ENCODE measurements at places on chromosomes 3 and 15.

DNA sequence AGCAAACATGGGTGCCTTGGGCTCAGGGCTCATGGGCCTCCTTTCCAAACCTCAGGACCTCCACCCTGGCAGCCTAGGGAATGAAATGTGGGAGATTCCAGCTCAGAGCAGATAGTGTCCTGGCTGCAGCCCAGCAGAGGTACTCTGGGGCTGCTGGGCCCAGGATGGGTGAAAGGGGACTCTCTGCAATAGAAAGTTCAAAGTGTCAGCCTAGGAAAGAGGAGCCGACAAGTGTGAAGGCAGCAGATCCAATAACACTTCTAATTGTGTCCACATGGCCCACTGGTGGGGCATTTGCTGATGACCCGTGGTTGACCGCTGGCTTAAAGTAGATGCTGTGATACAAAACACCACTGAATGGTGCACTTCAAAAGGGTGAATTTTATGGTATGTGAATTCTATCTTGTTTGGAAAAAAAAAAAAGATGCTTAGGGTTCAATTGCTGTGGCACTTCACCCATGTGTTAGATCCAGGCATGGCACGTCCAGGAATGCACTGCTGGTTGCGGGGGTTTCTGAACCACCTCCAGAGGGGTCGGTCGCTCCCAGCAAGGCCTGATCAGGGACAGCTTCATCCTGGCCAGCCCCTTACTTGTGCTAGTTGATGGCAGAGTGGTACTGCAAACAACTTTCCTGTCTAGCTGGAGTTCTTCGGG lies 20.9 kb downstream of the AMOTL2 start:
- no peak for DNase-seq

DNA sequence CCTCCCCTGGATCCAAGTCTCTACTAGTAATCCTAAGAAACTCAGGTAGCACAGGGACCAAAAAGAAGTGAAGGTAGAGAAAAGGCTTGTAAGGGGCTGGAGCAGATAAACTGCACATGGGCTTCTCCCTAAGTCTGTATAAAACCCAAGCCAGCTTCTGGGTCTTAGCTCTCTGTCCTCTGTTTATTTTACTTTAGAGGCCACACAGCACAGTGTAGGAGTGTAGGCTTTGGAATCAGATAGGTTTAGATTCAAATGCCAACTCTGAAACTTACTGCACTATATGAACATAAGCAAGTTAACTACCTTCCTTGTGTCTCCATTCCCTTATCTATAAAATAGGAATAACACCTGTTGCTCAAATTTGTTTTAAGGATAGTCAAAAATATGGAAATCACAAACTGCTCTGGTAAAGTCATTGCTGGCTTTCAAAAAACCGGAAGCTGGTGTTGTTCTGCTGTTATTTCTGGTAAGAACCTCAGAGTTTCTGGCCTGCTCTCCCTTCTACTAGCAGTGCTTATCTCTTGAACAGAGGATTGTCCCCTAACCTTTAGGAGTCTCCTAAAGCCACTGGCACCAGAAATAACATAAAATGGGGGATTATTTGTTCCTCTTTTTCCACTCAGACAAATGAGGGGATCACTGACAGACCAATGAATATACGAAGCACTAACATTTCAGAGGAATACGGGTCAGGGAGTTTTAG lies 33.8 kb downstream of the PIK3R4 start:
- DNase-seq: no peak

GRCh38 chr3:8451696-8452095 lies 49.9 kb upstream of the LMCD1 start:
- DNase-seq: peak; percentile 62

DNA sequence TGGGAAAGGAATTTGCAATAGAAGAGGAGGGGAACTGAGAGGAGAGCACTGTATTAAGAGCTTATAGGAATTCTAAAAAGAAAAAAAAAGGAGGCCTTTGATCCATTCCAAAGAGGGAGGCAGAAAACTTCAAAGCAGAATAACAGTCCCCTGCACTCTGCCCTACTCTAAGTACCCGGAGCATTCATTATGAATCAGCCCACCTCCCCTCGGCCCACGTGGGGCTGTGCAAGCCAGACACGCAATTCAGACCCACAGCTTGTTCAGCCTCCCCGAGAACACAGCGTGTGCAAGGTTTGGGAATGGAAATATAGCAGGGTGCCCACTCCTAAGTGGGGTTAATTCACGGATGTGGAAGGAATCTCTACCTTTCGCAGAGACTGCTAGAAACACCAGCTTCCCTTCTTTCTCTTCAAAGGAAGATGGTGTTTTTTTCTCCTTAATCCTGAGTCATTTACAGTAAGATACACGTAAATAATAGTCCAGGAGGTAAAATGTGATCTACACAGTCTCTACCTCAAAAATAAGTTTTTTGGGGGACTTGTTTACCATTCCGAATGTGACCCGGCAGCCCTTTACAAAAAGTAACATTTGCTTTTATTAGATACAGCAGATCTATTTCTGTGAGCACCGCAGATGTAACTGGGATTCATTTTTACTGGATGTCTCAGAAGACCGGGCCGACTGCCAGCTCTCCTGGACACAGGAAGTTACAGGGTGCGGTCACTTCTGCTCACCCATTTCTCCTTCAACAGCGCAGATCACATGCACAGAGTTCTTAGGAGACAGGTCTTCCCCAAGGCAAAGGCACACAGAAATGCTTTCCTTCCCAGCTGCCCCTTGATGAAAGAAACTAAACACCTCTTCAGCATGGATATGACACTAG lies 768.5 kb upstream of the CFAP20DC start:
- DNase-seq: peak; percentile 87

DNA sequence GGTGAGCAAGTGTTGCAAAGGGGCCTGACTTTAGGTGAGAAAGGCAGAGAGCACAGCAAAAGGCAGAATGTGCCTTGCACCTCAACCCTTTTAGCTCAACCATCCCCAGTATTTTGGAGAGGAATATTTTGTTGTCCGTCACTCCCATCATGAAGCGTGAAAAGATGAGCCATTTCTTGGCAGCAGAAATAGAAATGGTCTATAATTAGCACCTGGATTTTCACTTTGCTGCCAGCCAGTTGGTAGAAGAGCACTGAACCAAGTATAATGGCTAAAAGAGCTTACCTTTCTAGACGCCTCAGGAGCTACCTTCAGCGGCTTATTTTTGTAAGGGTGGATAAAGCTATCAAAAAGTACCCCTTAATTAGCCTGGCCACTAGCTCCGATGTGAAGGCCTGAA lies 406.7 kb downstream of the OCA2 start:
- no peak for DNase-seq

- no peak for DNase-seq
Measured at GRCh38 chr3:16335333-16335732, 70.3 kb downstream of the OXNAD1 start.

DNA sequence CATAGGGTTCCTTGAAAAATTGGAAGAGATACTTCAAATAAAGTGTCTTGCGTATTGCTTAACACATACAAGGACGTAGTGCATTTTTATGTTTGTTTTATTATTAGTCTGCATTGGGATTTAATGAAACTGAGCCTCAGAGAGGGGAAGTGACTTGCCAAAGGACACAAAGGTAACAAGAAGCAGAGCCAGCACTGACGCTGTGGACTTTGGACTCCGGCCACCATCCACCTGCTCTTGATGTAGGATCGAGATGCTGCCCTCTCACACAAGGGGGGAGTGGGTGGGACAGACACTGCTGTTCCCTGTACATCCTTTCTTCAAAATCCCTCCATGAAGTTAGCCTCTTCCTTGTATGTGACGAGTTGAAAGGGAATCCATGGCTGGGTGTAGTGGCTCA lies 435.4 kb upstream of the RGMA start:
- no peak for DNase-seq

DNA sequence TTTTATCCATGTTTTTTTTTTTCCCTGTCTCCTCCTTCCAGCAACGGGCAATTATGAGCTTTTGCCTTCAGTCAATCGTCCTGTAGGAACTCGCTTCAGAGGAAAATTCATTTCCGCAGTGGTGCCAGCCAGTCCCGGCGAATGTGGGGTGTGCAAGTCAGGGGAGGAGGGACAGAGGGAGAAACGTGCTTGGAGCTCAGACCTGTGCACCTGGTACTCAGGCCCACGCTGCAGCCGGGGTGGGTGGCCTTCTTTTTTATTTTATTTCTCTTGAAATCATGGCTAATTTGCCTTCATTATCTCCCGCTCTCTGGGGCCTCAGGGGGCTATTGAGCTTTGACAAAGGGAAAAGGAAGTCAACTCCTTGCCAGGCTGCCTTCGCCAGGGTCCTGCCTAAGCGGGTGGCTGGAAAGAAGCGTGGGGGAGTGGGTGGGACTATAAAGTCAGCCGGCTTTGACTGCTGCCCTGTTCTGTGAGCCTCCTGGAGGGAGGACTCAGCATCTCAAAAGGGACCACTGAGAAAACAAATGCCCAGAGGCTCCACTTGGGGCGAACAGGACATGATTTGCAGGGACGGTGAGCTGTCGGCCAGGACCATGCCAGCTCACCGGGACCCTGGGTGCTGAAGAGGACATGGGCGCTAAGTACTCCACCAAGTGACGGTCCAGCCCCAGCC lies 5.5 kb downstream of the GRIP2 start:
- no peak for DNase-seq

- peak; percentile 93 for DNase-seq
Measured at GRCh38 chr3:123688241-123688747, 103.4 kb upstream of the HACD2 start.

DNA sequence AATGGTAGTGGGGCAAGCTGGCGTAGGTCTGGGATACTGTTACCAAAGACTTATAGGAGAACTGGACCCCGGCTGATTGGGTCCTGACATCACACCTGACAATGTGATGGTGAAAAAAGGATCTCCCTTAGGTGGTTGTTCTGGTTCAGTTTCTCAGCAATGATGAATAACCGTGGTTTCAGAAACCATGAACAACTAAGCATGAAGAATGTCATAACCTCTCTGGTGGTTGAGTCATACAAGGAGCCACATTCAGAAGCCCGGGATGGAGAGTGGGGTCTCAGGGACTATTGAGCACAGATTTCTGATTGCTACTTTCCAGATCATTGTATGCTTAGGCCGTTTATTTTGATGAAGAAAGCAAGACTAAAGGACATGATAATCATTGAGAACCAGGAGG lies 17.4 kb downstream of the GPR160 start:
- peak; percentile 15 for DNase-seq

DNA sequence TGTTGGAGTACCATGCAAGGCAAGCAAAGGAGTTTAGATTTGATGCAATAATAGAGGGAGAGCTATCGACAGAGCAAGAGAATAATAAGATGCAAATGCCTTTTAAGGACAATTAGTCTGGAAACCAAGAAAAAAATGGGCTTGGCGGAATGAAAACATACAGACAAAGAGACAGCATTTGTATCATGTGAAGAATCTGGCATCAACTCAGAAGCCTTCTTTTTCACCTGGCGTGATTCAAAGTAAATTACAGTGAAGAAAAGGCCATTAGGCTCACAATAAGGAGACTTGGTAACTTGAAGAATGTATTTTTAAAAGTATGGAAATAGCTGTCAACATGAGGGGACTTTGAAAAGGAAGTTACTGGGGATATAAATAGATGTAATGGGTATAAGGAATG lies 521.2 kb upstream of the GOLIM4 start:
- no peak for DNase-seq

DNA sequence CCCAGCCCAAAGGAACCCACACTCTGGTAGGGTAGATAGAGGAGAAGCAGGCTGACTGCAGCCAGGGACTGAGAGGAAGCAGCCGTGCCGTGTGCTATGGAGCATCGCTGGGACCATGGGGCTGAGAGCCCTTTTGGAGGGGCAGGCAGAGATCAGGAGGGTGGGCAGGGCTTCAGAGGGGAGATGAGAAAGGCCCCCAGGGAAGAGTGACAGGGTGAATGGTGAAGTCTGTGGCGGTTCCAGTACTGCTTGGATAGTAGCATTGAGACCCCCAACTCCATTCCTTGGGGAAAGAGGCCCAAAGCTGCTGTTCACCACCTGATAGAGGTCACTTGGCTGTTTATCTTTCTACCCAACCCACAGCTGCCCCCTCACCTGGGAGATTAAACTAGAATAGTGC lies 80.0 kb upstream of the MRPS22 start:
- no peak for DNase-seq

- DNase-seq: no peak
Measured at GRCh38 chr3:167930453-167930852, 165.3 kb downstream of the GOLIM4 start.

- DNase-seq: no peak
Measured at GRCh38 chr3:77283108-77283507, 243.2 kb downstream of the ROBO2 start.

DNA sequence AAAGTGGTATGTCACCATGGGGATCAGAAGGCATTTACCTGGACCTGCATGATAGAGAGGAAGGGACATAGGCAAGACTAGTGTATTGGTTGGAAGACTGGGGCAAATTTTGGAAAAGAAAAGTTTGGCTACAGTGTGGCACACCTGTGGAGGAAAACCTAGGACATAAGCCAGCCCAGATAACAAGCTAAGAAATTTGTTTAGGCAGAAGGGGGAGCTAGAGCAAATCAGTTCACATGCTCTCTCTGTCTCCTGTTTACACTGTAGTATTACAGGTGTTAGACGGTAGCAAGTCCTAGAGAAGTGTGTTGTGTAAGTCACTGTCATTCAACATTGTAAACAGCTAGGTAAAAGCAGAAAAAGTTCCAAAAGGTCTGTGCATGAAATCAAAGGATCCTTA lies 11.9 kb upstream of the ALDH1A2 start:
- DNase-seq: no peak

DNA sequence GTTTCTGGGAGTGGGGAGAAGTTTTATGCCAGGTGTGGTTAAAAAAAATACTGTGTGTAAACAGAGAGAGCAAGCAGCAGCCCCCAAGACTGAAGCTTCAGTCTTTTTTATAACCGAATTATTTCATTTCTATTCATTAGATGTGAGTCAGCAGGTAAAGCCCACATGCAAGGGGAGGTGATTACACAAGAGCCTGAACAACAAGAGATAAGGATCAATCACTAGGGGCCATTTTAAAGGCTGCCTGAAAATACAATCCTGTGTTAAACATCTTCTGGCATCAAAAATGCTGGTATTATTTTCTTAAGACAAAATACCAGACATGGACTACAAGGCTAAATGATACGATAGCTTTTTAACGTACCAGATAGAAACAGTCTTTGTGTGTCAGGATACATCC lies 217.3 kb downstream of the SUCLG2 start:
- DNase-seq: no peak

DNA sequence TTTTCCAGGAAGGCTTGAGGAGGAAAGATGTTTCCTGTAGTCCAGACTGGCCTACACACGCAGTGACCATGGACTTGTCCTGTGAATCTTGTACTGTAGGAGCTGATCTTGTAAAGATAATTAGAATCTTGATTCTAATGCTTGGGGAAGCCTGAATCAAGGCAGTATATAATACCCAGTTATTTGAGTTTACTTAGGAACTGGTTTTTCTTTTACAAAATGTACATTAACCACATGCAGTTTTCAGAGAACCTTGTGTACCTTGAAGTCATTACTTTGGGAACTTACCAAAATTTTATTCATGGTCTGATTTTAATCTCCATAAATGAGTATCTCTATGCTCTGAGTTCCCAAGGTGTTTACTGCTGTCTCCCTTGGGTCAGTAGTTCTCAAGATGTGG lies 439.9 kb upstream of the AZI2 start:
- DNase-seq: no peak

GRCh38 chr15:48233246-48233645 lies 27.1 kb downstream of the SLC12A1 start:
- no peak for DNase-seq

- DNase-seq: no peak
Measured at GRCh38 chr3:144810160-144810559, 838.5 kb downstream of the DIPK2A start.

All from GM03348 (cell line).